ENCODE measurements at places on chromosomes 1 and 21. TPM values are rescaled to one million over a fixed set of nuclear protein-coding genes. Genes with fewer than 3 reads are reported as not detected.

DNA sequence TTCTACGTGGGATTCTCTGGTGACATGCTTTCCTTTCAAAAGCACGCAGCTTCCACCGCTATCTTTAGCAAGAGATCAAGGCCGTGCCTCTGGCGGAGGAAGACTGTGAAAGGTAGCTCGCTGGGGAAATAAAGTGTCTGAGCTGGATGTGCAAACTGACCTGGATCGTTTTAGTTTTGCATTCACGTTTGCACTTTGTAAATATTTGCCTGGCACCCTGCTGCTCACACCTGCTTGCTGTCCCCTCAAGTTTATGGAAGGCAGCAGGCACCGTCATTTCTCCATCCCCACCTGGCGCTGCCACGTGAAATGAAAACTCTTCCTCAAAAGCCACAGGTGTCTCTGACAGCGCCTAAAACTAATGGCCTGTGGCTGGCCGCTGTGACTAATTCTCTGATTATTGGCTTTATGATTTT lies 44.0 kb upstream of the TARDBP start:
- no peak for DNase-seq

Gene OLIG2
- polyA plus RNA-seq: 0.13 TPM

GRCh38 chr1:33086384-33086850 lies 5.5 kb downstream of the AZIN2 start:
- DNase-seq: peak; percentile 67

- DNase-seq: no peak
These were observed 21.3 kb downstream of the UBASH3A start for GRCh38 chr21:42424914-42425541.

GRCh38 chr1:203807196-203807595 lies 11.8 kb downstream of the ZBED6 start:
- DNase-seq: no peak

Gene ALX3
- not detected for polyA plus RNA-seq

Gene OXCT2
- 1.5 TPM for polyA plus RNA-seq

Gene AMY1C
- polyA plus RNA-seq: not detected

Gene LDLRAD1
- 0.07 TPM for polyA plus RNA-seq

Gene RPE65
- 0.11 TPM for polyA plus RNA-seq

DNA sequence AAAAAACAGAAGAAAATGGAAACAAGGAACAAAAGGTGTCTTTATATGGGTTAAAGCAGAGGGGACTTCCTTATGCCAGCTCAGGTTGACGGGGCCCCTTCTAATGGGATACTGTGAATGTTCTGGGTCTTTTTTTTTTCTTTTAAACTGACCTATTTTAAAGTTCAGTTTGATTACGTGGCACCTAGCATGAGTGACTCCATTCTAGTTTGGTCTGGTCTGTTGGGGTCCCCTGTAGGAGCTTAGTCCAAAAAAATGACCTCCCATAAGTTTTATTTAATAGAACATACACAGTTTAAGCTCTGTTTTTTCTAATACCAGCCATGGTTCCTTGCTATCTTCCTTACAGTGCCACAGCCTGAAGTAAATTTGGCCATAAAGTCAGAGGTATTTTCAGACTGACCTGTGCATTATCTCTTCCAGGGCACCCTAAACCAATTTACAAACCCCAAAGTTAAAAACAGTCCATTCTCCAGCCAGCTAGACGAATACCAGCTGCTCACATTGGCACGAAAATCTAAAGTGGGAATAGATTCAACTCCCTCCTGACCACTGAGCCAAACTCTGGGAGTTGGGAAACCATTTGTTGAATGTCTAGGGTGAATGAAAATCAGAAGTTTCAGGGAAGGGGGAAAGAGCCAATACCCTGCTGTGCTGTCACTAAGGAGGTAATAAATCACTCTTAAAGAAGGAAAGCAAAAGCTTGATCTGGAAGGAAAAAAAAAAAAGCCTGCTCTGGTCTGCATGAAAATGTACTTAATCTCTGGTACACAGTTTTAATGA lies 42.4 kb downstream of the AKNAD1 start:
- DNase-seq: no peak

Gene S100B
- 1.2 TPM for polyA plus RNA-seq

- no peak for DNase-seq
These were observed 21.8 kb downstream of the SLC27A3 start for GRCh38 chr1:153796786-153797659.

GRCh38 chr21:34029743-34030528 lies 43.4 kb upstream of the MRPS6 start:
- peak; percentile 36 for DNase-seq

Gene DYNLT4
- 0.39 TPM for polyA plus RNA-seq

GRCh38 chr1:181767001-181767708 lies 283.8 kb downstream of the CACNA1E start:
- no peak for DNase-seq

Gene NR1I3
- 3.7 TPM for polyA plus RNA-seq

DNA sequence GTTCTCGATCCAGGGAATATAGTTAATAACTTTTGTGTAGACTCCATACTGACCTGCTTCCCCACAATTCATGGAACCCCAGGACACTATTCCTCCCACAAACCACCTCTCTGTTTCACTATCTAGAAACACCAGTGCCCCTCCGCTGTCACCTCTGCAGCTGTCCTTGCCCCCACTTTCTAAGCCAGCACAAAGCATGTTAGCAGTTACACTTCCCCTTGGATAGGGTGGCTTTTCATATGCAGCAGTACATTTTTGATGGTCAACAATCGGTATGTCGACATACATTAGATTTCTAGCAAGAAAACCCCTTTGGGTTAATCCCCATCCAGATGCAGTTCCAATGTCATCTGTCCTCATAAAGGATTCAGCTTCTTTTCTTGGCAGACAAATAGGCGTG lies 14.4 kb downstream of the TARDBP start:
- DNase-seq: no peak

Gene NUAK2
- polyA plus RNA-seq: 8.0 TPM

Gene PRKAA2
- 23.0 TPM for polyA plus RNA-seq

DNA sequence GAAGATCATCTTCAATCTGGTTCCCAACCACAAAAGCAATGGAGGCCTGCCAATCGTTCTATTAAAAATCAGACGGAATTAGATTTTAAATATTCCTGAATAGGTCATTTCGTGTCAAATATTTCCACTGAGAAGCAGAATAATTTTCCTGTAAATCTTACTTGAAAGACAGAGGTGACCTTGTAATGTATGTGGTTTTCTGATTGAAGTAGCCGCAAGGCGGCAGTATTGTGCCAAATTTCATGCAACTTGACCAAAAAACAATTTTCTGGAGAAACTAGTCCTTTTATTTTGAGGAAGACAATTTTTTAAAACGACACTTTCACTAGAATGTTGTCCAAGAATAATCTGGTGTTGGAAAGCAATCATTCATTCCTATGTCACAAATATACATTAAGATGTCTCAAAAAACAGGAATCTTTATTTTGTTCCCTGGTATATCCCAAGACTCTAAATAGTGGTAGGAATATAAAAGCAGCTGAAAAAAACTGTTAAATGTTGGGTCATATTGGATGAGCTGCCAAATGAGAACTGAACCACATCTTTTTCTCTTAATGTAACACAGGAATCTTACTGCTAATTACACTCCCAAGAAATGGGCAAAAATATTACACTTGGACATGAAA lies 33.6 kb downstream of the SPAG17 start:
- DNase-seq: peak; percentile 51

Gene IGSF9
- polyA plus RNA-seq: 18.1 TPM

GRCh38 chr1:153669606-153670005 lies 1.2 kb downstream of the ILF2 start:
- DNase-seq: no peak

DNA sequence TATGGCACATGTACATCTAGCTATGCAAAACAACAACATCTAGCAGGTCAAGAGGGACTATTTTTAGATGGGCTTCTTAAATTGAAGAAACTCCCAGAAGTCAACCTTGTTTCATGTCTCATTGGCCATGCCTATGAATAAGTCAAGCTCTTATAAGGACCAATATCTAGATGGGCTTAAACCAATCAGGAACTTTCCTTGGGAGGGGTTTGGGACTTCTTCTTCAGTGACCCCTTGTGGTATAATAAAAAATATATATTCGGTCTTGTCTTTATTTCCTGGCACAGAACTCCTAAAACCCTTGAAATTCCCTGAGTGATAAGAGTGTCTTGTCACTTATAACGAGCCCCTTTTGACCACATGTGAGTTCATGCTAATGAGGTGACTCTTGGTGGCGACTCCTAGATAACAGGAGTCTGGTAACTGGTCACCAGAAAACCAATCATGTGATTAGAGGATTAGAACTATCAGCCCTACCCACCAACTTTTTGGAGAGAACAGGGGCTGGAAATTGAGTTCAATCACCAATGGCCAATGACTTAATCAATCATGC lies 218.3 kb downstream of the HHIPL2 start:
- DNase-seq: no peak

GRCh38 chr1:76023669-76024435 lies 50.7 kb upstream of the ST6GALNAC3 start:
- no peak for DNase-seq

GRCh38 chr1:195580988-195581387 lies 1027.3 kb downstream of the KCNT2 start:
- DNase-seq: no peak

DNA sequence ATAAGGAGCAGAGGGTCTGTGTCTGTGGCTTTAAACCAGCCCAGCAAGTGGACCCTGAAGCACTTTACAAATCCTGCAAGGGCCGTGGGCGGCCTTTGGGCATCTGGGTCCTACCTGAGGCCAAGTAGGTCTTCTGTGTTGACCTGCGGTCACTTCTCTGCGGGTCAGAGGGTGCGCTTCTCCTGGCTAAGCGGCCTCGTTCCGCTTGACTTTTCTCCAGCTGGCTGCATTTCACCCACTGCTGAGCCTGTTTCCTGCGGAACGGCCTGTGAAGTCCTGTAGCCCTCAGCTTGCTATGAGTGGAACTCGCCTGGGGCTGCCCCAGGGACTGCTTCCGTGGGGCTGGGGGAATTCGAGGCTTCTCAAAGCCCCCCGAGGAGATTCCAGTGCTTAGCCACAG lies 43.3 kb downstream of the SLC37A1 start:
- no peak for DNase-seq

- no peak for DNase-seq
These were observed 92.9 kb upstream of the SOD1 start for GRCh38 chr21:31566611-31567010.

- DNase-seq: no peak
These were observed 76.4 kb upstream of the ETS2 start for GRCh38 chr21:38729291-38729690.

GRCh38 chr1:12384836-12385456 lies 155.1 kb downstream of the VPS13D start:
- DNase-seq: no peak

All from renal cortex interstitium (tissue), 15 donors.